Thymus (tissue), 14 donors: ENCODE measurements at places on chromosomes 13 and 19. TPM values are rescaled to one million over a fixed set of nuclear protein-coding genes. Genes with fewer than 3 reads are reported as not detected.
A peak's percentile ranks its signal among the peaks of the same experiment; 100 is the strongest.

- no peak for DNase-seq
- no peaks in the 10 kb centered on the region for H3K4me1 ChIP-seq
- H3K27ac ChIP-seq = no peak overlapping the region
- no peak overlapping the region for H3K4me3 ChIP-seq
- H3K36me3 ChIP-seq = no peaks in the 10 kb centered on the region
Observed at GRCh38 chr13:80036845-80037504, 304.0 kb downstream of the SPRY2 start.

- DNase-seq = peak; percentile 16
- H3K27me3 ChIP-seq = no peaks in the 10 kb centered on the region
- peak overlapping the region; percentile 50 for H3K4me3 ChIP-seq
- peaks cover 9% of the 10 kb centered on the region for H3K4me1 ChIP-seq
Observed at GRCh38 chr13:29594303-29594709, 1.2 kb downstream of the SLC7A1 start.

Gene ICAM3
- total RNA-seq = 99.0 TPM

- no peak overlapping the region for H3K27ac ChIP-seq
- H3K36me3 ChIP-seq = peaks cover under 1% of the 10 kb centered on the region
- H3K4me1 ChIP-seq = no peaks in the 10 kb centered on the region
- DNase-seq = no peak
- H3K27me3 ChIP-seq = peaks cover 7% of the 10 kb centered on the region
- H3K4me3 ChIP-seq = no peak overlapping the region
Observed at GRCh38 chr19:48928164-48929025, 5.1 kb upstream of the DHDH start.

DNA sequence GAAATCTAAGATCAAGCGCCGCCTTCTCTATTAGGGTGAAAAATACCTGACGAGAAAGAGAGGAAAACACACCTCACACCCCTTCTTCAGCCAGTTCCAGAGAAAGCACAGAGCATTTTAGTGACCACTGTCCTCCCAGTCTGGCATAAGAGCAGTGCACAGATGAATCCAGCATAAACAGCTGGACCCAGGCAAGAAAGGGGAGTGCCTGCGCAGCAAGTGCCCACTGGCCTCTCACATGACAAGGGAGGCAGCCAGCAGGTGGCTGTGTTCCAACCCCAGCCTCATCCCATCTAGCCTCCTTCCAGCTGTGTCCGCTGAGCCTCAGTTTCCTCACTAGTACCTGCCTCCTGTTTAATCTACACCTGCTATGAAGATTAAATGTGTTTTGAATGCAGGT, 8.0 kb downstream of the MED26 start:
- no peaks in the 10 kb centered on the region for H3K27me3 ChIP-seq
- no peak for DNase-seq
- H3K4me3 ChIP-seq = no peak overlapping the region
- H3K27ac ChIP-seq = no peak overlapping the region

DNA sequence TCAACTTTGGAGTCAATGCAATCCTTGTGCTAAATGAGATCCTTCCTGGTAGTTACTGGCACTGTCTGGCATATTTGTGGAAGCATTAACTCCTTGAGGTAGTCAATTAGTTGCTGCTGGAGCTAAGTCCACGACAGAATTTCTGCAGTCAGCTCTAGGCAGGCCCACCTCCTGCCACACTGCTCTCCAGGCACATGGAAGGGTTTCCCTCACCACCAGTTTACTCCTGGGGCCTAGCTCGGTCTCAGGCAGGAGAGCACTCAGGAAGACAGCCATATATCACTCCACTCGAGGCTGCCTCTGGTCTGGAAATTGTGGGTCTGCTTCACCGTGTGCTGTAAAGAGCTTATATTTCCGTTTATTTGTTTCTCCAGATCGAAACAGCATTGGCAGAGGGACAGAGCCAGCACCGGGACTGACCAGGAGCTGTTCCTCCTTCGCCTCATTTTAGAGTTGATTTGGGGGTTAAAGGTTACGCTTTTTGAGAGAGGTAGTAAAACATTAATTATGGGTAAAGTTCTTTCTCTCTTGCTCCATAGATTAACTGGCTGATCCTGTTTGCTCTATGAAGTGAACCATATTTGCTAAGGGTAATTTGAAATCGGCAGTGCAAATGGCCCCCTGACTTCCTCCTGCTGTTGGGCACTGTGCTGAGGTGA, 20.6 kb upstream of the GTF3A start:
- H3K4me3 ChIP-seq = no peak overlapping the region
- no peaks in the 10 kb centered on the region for H3K4me1 ChIP-seq
- no peaks in the 10 kb centered on the region for H3K36me3 ChIP-seq
- no peaks in the 10 kb centered on the region for H3K27me3 ChIP-seq
- no peak for DNase-seq

GRCh38 chr19:35666251-35666913, at the start of gene UPK1A:
Gene UPK1A, plus strand, starts transcription at chr19:35666517. Its CDS starts 296 bp downstream, at chr19:35666813.
- no peak within 1 kb of the TSS for H3K27ac ChIP-seq
- H3K36me3 ChIP-seq = peaks cover 27% of the 10 kb centered on the region
- H3K4me3 ChIP-seq = no peak within 1 kb of the TSS
- H3K4me1 ChIP-seq = no peaks in the 10 kb centered on the region
- H3K27me3 ChIP-seq = no peaks in the 10 kb centered on the region

DNA sequence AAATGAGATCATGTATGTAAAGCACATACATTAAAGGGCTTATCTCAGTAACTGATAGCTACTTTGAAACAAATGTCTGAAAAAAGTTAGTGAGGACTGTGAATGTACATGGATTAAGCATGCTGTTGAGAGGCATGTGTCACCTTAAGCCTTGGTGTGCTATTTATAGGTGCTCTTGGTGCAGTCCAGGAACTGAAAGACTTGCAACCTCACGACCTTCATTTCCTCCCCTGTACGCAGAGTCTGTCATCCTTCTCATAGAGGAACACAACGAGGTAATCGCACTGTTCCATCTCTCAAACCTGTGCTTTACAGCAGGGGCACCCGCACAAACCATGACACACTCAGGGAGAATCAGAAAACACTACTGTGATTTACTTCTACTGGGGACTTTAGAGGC, 65.6 kb downstream of the UFM1 start:
- H3K27me3 ChIP-seq = no peaks in the 10 kb centered on the region
- peak; percentile 9 for DNase-seq
- no peaks in the 10 kb centered on the region for H3K36me3 ChIP-seq
- no peak overlapping the region for H3K27ac ChIP-seq

GRCh38 chr19:18364826-18365528, 21.0 kb upstream of the GDF15 start:
- H3K36me3 ChIP-seq = peaks cover 35% of the 10 kb centered on the region
- peaks cover 5% of the 10 kb centered on the region for H3K4me1 ChIP-seq
- no peak overlapping the region for H3K27ac ChIP-seq
- H3K4me3 ChIP-seq = no peak overlapping the region
- no peak for DNase-seq

Gene WIZ
- total RNA-seq = 2.9 TPM

Gene FFAR3
- total RNA-seq = 0.33 TPM

GRCh38 chr19:31249217-31249616, 100.0 kb downstream of the TSHZ3 start:
- no peaks in the 10 kb centered on the region for H3K27me3 ChIP-seq
- no peak overlapping the region for H3K27ac ChIP-seq
- H3K4me3 ChIP-seq = no peak overlapping the region
- H3K4me1 ChIP-seq = no peaks in the 10 kb centered on the region
- no peaks in the 10 kb centered on the region for H3K36me3 ChIP-seq
- no peak for DNase-seq

DNA sequence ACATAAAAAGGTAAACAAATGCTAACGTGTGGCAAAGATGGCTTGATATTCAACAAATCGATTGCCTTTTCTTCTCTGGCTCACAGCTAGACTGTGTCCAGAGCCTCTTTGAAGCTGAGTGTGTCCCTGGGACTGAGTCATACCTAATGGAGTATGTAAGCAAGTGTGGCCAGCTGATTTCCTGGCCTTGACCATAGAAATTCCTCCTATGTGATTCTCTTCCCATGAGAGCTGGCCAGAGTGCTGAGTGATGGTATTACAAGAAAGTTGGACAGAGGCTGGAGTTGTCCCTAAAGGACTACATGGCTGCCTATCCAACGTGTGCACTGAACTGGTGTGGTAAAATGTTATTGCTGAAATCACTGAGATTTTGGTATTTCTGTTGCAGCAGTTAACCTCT, 320.1 kb upstream of the SLC10A2 start:
- no peak for DNase-seq
- no peaks in the 10 kb centered on the region for H3K36me3 ChIP-seq
- H3K27ac ChIP-seq = no peak overlapping the region
- H3K4me1 ChIP-seq = no peaks in the 10 kb centered on the region

DNA sequence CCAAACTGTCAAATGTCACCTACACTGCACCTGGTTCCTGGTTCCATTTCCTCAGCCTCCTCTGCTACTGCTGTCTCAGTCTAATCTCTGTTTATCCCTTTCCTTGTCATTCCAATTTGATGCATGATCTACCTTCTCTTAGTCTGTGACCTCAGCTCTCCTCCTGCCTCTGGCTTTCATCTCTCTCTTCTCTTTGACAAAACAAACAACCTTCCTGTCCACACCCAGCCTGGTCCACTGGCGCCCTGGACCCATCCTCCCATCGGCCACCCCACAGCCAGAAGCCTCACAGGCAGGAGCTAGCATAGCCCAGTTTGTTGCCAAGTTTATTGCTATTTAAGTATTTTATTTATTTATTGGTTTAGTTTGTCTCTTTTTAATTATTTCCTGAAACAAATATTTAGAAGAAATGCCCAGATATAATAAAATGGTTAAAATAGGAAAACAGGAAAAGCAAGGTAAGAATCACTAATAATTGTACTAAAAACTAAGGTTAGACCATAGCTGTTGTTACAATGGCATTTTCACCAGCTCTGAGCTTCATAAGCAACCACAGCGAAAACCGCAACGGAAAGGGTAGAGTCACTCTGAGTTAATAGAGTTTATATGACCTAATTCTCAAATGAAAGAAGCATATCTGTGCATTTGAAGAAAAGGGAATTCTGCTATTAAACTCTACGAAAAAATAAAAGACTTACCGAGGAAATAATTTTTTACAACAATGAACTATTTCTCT, 68.6 kb downstream of the EFNB2 start:
- no peak overlapping the region for H3K4me3 ChIP-seq
- H3K36me3 ChIP-seq = no peaks in the 10 kb centered on the region
- H3K27ac ChIP-seq = peak overlapping the region; percentile 33
- no peak for DNase-seq
- no peaks in the 10 kb centered on the region for H3K4me1 ChIP-seq
- no peaks in the 10 kb centered on the region for H3K27me3 ChIP-seq

Gene ZNF578
- 1.6 TPM for total RNA-seq

DNA sequence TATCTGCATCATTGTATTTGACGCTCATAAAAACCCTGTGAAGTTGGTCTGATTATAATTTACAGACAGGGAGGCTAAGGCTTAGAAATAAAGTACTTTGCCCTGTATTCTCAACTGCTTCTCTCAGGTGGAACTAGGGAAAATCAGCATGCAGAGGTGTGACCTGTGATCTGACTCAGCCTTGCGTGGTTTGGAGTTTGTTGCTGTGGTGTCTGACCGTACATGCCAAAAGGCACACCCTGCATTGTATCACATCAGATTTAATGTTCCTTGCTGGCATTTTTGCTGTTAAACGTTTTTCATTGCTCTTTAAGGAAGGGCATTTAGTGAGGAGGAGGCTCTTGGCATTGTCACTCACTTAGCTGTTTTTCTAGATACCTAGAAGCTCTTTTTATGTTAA, 58.8 kb upstream of the C1QTNF9B start:
- H3K27me3 ChIP-seq = no peaks in the 10 kb centered on the region
- H3K36me3 ChIP-seq = no peaks in the 10 kb centered on the region
- no peak overlapping the region for H3K27ac ChIP-seq
- no peak overlapping the region for H3K4me3 ChIP-seq

DNA sequence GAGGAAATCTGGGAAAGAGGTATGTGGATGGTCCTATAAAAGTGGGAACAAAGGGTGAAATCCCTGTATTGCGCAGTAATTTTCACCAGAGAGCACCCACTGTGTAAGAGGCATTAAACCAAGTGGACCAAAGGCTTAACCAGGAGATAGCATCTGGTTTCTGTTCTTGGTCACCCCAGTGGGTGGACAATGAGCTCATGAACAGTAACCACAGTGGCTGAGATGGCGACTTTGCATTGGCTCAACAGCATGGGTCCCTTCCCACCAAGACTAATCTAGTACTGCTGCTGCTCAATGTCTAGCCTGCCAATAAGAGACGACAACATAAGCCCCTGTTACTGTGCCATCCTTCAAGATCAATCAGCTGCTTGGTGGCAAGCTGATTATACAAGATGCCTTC, 36.6 kb downstream of the CCDC169 start:
- H3K36me3 ChIP-seq = no peaks in the 10 kb centered on the region
- no peak for DNase-seq
- H3K4me3 ChIP-seq = no peak overlapping the region
- no peaks in the 10 kb centered on the region for H3K4me1 ChIP-seq
- H3K27me3 ChIP-seq = no peaks in the 10 kb centered on the region

- no peaks in the 10 kb centered on the region for H3K36me3 ChIP-seq
- H3K27me3 ChIP-seq = no peaks in the 10 kb centered on the region
- H3K4me3 ChIP-seq = no peak overlapping the region
- DNase-seq = no peak
- no peak overlapping the region for H3K27ac ChIP-seq
Observed at GRCh38 chr13:30863231-30863630, 42.8 kb upstream of the MEDAG start.

Gene PEG3
- 2.5 TPM for total RNA-seq

Gene IL12RB1
- 7.4 TPM for total RNA-seq

Gene PROZ
- 0.05 TPM for total RNA-seq
